ENCODE measurements at places on chromosomes 2 and 18.
A peak's percentile ranks its signal among the peaks of the same experiment; 100 is the strongest.

- no peak for DNase-seq
These were observed 135.8 kb upstream of the GPC1 start for GRCh38 chr2:240299710-240300068.

GRCh38 chr2:26745609-26746327, 18.3 kb upstream of the SLC35F6 start:
- DNase-seq: peak; percentile 62

- no peak for DNase-seq
These were observed 4.4 kb downstream of the SESTD1 start for GRCh38 chr2:179260224-179260623.

- DNase-seq: no peak
These were observed 367.1 kb downstream of the GPD2 start for GRCh38 chr2:156803243-156803642.

- DNase-seq: no peak
These were observed 20.7 kb downstream of the IGFBP2 start for GRCh38 chr2:216653931-216654365.

- no peak for DNase-seq
These were observed 76.7 kb downstream of the MRPS9 start for GRCh38 chr2:105114551-105114950.

GRCh38 chr2:64675860-64676259, 22.1 kb upstream of the SERTAD2 start:
- DNase-seq: peak; percentile 69

GRCh38 chr2:9710311-9710710, 79.5 kb upstream of the YWHAQ start:
- DNase-seq: no peak

GRCh38 chr2:100713106-100713505, 106.8 kb upstream of the NPAS2 start:
- DNase-seq: no peak

DNA sequence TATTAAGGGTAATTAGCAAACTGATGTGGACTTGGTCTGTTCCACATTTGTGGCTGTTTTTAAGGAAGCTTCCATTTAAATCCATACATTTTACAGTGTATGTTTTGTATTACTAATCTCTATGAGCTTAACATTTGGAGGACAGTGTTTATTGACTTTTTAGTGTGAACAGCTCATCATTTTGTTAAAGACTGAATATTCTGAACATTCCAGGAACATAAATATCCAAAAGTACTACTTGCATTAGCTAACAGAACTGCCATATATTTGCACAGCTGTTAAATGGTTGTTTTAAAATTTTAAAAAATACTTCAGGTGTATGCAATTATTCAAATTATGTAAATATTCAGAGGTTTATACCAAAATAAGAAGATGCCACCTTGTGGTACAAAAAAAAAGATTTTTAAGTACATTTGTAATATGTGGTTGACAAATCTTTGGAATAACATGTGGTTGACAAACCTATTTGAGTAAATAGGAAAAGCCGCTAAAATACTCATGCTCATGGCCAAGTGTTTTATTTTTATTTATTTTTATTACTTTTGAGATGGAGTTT, 439.7 kb upstream of the FANCL start:
- DNase-seq: no peak

- DNase-seq: no peak
These were observed 143.1 kb downstream of the KCTD1 start for GRCh38 chr18:26405190-26405801.

DNA sequence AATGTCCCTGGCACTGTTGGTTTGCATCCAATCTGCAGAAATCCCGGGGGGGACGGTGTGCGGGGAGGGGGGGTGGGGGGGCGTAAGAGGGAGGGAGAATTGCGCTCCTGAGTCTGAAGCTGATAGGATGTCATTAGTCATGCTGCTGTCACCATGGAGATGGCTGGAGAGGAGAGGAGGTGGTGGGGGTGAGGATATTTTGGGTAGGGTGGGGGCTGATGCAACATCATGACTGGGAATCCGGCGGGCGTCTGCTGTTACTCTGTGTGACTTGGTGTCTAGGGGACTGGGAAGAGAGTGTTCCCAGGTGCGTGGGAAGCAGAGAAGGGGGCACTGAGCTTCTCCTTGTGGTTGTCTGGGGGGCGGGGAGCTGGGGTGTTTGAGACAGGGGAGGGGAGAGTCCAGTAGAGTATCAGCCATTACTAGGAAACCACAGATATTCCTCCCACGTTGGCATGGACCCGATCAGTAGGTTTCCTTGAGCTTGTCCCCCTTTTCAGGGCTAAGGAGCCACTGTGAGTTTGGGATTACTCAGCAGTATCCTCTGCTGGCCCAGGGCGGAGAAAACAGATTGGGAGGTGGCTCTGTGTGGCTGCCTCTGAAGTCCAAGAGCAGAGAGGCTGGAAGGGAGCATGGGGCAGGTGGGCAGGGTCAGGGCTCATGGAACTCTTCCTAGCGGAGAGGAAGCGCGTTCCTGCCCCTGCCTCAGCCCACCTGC, 18.9 kb downstream of the TET3 start:
- DNase-seq: no peak

DNA sequence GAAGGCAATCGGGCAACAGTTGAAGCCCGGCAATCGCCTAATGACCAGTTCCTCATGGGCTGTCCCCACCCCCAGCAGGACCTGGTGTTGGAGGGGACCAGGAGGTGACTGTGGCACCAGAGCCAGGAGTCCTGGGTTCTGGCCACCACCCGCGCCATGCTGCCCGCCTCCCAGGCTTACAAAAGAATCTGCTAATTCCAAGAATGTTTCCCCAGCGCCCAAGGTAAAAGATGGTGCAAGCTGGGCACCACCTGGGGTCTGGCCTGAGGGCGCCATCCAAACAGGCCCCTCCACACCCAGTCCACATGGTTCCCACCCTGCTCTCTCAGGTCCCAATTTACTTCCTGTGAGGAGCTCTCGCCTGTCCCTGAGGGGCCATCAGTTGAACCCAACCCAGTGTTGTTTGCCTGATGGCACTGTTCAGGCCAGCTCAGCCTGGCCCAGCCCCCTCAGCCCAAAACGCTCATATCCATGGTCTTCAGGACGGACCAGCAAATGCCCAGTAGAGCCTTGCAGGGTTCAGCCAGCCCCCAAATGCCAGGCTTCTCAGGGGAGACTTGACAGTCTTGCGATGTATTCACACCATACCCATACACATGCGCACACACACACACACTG, 5.1 kb downstream of the SDC1 start:
- no peak for DNase-seq

- DNase-seq: no peak
These were observed 121.3 kb downstream of the BCL11A start for GRCh38 chr2:60432035-60432601.

DNA sequence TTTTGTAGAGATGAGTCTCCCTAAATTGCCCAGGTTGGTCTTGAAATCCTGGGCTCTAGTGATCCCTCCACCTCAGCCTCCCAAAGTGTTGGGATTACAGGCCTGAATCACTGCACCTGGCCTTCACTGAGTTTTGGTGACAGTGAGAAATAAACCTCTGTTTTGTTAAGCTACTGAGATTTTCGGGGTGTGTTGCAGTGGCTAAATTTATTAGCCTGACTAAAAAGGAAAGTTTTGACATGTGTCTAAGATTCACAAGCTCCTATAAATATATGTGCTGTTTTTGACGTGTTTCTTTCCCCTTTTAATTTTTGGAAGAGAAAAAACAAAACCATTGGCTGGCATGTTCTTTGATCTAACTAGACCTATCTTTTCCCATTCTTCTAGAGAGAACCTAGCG, 190.5 kb upstream of the MC4R start:
- DNase-seq: no peak

DNA sequence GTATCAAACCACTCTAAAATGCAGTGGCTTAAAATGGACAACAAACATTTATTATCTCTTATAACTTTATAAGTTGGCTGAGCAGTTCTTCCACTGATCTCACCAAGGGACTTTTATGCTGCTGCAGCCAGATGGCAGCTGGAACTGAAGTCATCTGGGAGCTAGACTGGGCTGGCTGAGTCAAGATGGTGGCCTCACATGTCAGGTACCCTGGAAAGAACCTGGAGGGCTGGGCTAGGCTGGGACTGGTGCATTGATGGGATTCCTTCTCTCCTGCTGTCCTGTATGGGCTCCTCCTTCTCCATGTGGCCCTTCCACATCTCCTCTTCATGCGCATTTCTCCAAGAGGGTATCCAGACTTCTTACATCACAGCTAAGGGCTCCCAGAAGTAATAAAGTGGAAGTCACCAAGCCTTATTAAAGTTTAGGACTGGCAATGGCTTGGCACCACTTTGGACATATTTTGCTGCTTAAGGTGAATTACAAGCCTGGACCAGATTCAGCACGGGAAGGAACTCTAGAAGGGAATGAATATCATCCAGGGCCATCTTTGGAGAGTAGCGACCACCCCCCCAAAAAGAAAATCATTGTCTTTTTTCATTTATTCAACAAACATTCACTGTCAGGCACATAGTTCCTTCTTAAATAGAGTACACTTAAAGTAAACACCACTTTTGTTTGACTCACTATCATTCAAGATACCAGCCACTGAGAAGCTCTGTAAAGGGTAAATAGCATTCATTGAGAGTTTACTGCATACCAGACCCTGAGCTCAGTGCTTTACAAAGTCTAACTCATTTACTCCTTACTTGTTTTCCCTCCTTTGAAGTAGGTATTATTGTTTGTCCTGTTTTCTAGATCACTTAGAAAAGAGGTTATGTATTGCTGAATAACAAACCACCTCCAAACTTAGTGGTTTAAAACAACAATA, 138.0 kb downstream of the ZFP36L2 start:
- DNase-seq: no peak

- no peak for DNase-seq
These were observed 246.1 kb upstream of the ST6GAL2 start for GRCh38 chr2:107132070-107132469.

GRCh38 chr18:70535041-70535440, 246.2 kb downstream of the SOCS6 start:
- DNase-seq: no peak

DNA sequence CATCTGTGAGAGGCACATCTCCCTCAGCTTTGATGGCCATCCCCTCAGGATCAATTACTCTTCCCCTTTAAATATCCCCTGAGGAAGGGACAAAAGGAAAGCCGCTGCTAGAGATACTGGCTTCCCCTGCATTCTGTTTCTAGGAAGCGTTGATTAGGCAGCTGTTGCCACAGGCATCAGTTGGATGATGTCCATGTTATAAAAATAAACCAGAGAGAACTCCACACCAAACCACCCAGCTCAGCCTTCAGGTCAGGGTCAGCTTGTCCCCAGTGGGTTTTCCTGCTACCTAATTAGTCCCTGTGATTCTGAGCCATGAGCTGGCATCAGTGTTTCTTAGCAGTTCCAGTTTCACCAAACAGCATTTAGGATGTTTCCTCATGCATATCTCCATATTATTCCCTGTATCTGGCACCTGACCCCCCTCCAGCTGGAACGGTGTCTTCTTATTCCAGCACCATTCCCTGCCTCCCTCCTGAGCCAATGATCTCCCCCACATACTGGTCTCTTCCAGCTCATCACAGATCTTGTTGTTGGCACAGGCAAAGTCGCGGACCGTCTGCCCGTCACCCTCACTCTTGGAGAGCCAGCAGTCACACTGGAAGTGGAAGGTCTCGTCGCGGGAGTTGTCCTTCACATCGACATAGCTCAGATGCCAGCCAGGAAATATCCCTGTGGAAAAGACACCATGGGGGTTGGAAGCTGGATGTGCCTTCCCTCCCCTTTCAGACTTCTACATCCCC, 168.4 kb downstream of the LOXHD1 start:
- no peak for DNase-seq

DNA sequence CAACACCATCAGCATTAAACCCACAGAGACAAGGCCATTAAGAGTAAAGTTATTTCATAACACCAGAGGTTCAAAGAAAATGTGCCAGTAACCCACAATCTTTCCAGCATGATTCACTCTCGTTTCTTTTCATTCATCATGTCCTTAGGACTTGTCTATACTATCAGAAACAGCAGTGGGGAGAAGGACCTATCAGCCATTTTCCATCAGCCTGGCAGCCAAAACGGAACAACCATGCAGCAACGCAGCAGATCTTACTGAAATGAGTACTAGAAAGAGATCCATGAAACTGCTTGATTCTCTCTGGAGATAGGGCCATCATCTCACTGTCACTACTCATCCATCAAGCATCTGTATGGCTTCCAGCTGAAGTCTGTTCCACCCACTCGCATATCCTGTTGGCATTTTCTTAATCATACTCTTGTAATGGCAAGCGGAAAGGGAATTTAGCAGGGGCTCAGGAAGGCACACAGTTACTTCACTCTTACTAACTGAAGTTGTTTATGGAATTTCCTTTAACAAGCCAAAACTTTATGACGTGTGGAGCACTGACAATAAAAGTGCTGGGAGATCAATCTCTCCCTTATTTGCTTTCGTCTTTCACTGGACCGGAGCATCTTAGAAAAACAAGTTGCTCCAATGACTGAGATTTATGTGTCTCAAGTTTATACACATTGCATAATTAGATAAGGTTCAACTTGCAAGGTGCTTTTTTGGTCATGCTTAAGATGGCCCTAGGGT, 69.7 kb downstream of the EPHA4 start:
- DNase-seq: peak; percentile 11

GRCh38 chr2:217085543-217085942, 225.7 kb upstream of the TNP1 start:
- DNase-seq: no peak

GRCh38 chr18:45726603-45727002, 2.6 kb downstream of the SLC14A1 start:
- no peak for DNase-seq

- no peak for DNase-seq
These were observed 801 bp downstream of the OSR1 start for GRCh38 chr2:19357402-19358241.

DNA sequence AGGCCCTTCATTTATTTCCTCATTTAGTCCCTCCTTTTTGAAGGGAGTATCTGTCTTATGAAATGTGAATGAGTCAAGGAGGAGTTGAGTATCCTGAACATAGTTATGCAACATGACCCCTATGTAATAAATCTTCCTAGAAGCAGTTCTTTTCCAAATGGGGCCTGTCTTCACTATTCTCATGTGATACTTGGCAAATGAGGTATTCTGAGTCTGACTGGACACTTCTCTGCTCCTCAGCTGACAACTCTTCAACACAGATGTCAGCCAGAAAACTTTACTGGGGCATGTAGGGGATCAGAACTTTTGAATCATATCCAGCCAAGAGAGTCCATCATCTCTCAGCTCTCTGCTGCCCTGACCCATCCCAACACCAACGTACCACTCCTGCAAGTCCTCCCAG, 291.6 kb downstream of the ZNF385B start:
- no peak for DNase-seq

All from activated T-cell treated with anti-CD3 and anti-CD28 coated beads for 48 hours (primary cell).